ENCODE measurements at places on chromosomes 4 and X.

- DNase-seq, result peak; percentile 58
These were observed 28.2 kb downstream of the SH3TC1 start for GRCh38 chr4:8227201-8227770.

GRCh38 chrX:71922686-71923085 is 12.0 kb downstream of the NHSL2 start:
- no peak for DNase-seq

DNA sequence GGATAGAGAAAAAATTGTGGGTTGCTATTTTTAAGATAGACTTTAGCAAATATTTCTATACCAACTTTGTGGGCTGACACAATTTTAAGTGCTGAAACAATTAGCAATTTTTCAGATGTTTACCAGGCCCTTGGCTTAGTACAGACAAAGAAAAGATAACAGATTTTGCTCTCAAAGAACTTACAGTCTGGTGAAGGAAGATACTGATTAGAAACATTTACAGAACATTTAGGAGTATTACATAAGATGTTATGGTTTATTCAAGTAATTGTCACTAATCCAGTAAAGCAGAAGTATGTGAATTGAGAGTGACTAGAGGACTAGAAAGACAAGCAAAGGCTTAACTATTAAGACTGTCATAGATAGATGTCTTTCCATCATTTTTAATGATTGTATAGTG is 35.3 kb upstream of the NDUFC1 start:
- DNase-seq, result no peak

DNA sequence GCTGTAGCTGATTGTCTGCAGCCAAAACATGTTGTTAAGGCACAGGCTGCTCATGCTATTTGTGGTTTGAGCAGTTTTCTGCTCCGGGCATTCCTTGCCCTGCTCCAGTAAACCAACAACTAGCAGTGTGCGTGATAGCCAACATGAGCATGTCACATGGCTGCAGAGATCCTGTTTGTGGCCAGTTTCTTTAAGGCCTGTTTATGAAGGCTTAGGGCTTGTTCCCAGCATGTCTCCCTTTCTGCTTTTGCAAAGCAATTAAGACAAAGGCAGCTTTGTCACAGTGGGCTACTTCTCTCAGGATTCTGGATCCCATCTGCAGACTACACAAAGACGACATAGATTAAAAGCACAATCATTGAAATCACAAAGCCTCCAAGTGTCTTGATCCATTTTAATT is 160.5 kb downstream of the ZNF518B start:
- DNase-seq, result no peak

- DNase-seq, result no peak
These were observed 208.3 kb downstream of the GABRB1 start for GRCh38 chr4:47239649-47240048.

GRCh38 chr4:22129454-22130029 is 181.0 kb upstream of the KCNIP4 start:
- DNase-seq, result peak; percentile 21

DNA sequence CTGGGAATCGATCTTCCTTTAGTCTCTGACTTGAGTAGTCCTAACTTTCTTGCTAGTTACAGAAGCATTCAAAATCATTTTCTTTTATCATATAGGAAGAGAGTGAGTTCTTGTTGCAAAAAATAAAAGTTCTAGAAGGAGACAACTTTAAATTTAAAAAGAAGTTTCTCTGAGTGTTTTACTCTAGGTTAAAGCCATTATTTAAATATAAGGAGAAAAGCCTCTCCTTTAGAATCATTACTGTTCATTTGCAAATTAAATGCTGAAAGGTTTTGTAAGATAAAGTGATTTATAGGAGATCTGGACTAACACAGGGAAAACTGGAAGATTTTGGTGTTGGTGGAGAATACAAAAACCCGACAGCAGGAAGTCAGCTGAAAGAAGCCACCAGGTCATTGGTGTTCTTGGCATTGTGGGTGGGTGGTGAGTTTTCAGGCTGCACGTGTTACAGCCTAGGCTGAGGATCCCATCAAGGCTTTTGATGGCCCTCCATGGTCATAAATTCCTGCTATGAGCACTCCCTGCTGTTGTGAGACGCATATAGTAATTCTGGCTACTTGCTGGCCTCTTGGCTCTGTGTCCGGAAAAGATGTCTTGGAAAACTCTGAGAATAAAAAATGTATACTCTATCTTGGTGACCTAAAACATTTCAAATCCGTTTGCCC is 81.6 kb downstream of the GPAT3 start:
- no peak for DNase-seq

DNA sequence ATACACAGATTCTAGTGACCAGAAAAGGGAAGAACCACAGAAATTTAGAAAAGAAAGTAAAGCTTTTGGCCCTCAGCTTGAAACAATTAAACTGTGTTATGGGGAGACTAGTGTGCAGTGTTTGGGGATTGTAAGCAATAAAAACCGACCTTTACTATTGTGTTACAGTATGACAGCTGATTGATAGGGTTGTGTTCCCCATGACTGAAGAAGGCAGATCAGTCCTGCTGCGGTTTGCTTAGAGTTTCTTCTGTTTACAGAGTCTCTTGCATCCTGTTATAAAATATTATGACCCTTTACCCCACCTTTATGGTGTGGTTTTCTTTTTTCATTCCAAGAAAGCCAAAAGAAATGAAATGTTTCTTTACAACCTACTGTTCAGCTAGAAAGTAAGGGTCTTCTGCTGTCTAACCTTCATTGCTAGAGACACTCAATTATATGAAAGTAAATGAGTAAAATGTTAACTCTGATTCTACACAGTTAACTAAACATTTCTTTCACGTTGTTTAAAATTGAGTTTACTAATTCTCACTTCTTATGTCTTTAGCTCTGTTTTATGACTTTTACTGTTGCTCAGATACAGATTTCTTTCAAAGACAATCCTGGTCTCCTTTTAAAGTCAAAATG is 18.1 kb downstream of the CHIC1 start:
- no peak for DNase-seq

DNA sequence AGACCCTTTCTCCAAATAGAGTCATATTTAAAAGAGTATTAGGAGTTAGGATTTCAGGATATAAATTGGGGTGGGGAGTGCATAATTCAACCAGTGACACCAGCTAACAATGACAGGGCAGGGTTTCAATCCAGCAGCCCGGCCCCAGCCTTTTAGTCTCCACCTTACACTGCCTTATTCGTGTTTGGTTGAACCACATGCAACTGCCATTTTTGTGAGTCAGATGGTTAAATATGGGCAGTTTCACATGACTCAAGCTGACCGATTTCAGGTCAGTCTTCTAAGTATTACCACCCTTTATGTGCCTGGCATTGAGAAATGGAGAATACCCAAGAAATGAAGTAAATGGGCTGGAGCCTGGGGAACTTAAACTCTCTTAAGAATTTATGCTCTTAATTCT is 102.8 kb downstream of the STOX2 start:
- no peak for DNase-seq

DNA sequence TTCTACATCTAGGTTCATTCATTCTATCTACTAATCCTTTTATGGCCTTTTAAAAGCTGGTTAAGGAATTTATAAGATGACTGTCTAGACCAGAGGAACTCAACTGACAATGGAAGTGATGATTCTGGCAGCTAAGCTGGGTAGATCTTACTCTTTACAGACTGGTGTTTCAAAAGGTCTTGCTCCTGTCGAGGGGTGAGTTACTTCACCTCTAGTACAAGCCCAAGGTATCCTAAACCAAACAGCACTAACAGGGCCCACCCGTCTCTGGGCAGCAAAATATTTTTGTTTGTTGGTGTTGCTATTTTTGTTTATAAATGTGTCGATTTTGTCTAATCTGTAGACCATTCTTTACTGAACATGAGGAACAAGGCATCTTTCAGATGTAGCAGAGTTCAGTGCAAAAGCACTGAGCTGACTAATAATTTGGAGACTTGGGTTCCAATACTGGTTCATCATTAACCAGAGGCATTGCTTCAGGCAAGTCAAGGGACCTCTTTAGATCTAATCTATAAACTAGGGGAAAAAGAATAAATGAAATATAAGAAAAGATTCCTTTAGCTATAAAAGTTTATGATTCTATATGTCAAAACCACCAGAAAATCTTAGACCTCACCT is 90.3 kb upstream of the FRG1 start:
- DNase-seq, result no peak

- peak; percentile 31 for DNase-seq
These were observed 1.0 kb upstream of the PGRMC1 start for GRCh38 chrX:119235051-119235511.

DNA sequence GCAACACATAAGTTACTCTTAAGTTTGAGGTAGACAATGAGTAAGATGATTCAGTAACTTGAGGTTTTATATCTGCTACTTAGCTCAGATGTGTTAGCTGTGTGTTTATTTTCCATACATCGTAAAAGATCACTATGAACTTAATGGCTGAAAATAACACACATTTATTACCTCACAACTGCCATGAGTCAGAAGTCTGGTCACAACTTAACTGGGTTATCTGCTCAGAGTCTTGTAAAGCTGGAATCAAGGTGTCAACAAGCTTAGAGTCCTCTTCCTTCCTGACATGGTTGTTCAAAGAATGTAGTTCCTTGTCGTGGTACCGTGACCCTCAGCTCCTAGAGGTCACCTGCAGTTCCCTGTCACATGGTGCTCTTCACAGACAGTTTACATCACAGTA is 204.9 kb upstream of the MAGEB2 start:
- no peak for DNase-seq

DNA sequence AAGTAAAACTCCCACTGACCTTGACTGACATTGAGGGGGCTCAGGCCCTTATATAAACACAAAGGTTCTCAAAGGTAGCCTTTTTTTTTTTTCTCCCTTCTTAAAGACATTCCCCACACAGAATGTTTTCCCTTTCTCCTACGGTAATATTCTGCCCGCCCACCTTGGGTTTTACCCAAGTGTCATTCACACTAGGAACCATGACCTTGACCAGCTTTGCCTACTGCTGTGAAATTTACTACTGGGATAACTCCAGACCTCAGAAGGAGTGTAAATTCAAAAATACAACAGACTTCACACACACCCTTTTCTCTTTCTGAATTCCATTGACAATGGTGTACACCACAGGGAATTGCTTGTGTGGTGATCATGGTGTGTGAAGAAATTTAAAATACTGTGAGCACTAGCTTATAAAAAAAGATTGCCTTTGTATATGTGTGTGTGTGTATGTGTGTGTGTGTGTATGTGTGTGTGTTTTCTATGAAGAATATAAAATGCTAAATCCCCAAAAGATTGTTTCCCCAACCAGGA is 589.5 kb upstream of the FTHL17 start:
- no peak for DNase-seq

DNA sequence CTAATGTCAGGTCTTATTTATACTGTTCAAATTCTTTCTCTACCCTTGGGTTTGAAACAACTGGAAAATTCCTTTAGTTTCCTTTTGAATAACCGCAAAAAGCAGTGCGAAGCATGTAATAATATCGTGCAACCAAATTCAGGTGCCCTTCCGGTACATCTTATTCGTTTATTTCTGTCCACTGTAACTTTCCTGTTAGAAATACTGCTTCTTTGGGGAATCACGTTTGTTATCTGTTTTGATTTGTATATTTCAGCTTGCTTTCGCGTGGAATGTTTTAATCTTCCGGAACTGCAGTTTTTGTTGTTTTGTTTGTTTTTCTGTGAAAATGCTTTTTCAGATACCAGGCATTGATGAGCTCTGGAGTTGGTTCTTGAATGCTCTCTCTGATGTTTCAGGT is 85.7 kb upstream of the HPRT1 start:
- no peak for DNase-seq

DNA sequence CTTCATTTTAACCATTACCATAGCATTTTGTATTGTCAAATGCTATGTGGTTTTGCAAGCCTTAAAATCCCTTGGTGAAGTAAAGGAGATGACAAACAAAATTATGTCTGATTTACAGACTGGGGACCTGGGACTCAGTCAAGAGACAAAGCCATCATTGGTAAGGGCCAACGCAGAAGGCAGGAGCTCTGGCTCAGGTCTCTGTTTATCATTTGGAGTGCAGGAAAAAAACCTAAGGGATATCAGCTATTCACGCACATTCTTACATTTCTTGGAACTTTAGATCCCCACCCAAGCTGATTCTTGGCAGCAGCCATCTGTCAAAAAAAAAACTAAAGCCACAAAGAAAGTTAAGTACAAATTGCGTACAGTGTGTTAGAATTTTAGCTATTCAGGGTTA is 731.9 kb downstream of the STPG2 start:
- no peak for DNase-seq

DNA sequence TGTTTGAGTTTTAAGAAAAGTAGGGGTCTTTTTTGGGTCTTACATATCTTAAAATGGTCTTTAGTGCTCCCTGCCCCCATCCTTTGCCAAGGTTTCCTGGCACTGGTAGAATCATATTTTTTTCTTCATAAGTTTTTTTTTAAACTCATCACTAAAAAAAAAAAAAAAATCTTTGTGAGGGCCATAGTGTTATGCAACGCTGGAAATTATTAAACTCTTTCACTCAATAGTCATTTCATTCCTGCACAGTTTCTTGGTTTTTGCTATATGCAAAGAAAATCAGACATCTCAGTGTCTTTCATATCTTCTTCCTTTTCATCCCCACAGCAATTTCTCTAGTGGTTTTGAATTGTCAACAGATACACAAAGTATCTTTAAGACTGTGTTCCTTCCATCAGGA is 95.6 kb downstream of the TMA16 start:
- no peak for DNase-seq

DNA sequence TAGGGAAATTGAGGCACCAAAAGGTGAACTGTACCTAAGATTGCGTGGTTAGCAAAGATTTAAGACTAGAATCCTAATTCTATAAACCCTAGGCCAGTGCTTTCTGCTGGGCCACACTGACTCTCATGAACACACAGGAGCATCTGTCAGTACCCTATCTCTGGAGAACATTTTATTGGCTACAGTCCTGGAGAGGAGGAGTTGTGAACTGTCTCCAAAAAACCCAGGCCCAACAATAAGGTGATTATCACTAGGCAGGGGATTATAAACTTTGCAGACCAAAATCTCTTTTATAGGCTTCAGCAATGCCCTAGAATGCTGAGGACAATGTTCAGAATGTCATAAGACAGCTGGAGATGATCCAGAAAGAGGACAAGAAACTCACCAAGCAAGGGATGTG is 24.1 kb downstream of the OPHN1 start:
- no peak for DNase-seq

DNA sequence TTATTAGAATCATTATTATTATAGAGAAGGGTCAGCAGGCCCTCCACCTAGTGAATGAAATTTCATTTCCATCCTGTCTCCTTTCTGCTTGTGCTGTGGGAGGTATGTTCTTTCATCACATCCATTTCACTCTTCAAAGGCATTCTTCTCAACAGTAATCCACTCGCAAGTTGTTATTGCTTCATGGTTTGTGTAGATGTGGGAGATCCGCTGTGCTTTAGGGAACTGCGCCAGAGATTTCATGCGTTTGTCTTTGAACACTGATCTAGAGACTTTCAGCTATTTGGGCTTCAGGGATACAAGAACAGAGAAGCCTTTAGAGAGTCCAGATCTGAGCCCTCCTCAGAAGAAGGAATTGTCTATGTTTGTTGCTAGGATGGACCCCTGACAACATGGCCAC is 53.5 kb upstream of the PUDP start:
- DNase-seq, result no peak

GRCh38 chr4:82765134-82765533 is 33.5 kb downstream of the SCD5 start:
- no peak for DNase-seq

GRCh38 chr4:88341227-88342192 is 37.1 kb upstream of the HERC6 start:
- DNase-seq, result no peak
